ENCODE measurements at places on chromosomes 13 and 19.
A peak's percentile ranks its signal among the peaks of the same experiment; 100 is the strongest.

DNA sequence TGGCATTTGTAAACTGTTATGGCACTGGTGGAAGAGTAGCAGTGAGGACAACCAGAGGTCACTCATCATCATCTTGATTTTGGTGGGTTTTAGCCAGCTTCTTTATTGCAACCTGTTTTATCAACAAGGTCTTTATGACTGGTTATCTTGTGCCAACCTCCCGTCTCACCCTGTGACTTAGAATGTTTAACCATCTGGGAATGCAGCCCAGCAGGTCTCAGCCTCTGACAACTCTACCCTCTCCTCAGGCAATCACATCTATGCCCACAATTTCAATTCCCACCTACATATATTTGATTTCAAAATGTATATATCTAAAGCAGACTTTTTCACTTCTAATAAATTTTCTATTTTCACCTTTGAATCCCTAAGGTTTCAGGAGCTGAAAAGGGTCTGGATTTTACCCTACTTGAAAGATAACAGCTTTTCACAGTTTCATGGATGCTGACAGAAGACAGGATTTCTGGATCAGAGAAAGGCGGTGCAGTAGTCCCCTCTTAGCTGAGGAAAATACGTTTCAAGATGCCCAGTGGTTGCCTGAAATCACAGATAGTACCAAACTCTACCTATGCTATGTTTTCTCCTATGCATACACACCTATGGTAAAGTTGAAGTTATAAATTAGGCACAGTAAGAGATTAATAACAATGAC, 1171.8 kb downstream of the DIAPH3 start:
- DNase-seq = no peak

DNA sequence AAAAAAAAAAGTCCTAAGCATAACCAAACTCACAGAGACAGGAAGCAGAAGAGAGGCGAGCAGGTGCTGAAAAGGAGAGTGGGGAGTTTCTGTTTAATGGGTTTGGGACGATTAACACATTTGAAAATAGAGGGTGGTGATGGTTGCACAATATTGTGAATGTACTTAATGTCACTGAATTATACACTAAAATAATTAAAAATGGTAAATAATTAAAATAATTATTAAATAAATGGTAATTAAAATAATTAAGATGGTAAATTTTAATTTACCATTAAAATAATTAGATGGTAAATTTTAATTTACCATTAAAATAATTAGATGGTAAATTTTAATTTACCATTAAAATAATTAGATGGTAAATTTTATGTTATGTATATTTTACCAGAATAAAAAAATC, 74.8 kb upstream of the XPO4 start:
- no peak for DNase-seq

DNA sequence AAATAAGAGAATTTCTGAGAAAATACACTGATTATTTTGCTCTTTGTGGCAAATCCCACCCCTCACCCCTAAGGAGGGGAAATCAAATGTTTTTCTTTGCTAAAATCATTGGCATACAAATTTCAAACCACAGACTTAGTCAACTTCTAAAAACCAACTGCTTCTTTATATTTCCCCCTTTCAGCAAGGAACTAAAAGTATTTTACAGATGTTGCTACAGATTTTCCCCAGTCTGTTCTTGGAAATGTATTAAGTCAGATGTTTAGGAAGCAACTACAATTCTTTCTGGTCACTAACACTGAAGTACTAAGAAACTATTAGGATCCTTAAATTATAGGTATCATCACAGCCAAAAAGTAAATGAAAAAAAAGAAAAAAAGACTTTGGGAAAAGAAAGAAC, 6.9 kb downstream of the MTMR6 start:
- no peak for DNase-seq

DNA sequence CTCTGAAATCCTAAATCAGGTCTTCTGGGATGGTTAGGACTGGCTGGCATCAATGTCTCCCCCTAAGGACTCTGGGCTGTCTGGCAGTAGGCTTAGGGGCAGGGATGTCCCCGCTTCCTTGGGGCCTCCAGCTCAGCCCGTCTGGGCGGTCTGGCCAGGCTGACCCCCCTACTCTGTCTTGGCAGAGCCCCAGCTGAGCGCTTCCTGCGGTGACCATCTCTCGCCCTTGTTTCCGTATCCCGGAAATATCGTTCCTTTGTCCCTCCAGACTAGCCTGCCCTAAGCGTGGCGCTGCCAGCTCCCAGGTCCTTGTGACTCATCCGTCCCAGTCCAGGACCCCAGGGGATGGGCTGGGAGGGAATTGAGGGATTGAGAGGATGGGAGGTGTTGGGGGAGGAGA, 11.3 kb downstream of the GTPBP3 start:
- DNase-seq = no peak

DNA sequence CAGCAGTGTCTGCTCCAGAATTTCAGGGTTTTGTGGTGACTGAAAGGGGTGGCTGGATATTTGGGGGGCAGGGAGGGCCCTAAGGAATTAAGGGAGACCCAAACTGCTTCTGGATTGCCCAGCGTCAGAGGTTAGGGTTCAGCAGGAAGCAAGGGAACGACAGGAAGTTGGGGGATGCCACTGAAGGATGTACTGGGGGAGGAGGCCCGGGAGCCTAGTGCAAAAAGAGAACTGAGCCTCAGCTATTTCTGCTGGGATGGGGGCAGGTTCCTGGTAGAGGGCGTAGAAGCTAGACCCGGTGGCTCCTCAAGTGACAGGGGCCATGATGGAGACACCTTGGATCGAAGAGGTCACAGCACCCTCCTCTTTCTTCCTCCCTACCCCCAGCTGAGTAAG, 1.1 kb downstream of the CYP2S1 start:
- no peak for DNase-seq

GRCh38 chr19:5567360-5567969, at the start of gene TINCR:
Gene TINCR (minus strand): TSS chr19:5567953.
- DNase-seq = no peak

DNA sequence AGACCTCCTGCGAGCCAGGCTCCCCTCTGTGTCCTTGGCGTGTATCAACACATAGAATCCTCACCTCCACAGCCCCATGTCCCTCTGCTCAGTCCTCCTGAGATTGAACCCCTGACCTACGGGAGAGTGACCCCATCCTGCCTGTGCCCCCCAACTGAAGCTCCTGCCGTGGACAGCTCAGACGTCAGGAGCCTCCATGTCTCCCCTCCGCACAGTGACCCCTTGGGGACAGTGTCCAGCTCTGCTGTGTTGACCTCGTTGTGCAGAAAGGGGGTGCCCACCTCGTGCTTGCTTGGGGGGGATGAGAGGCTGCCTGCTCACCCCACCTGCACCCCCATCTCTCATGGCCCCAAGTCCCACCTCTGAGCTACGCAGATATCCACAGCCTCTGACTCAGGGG, 490 bp upstream of the SIGLEC9 start:
- DNase-seq = no peak

GRCh38 chr13:59279576-59279975, 884.2 kb downstream of the DIAPH3 start:
- no peak for DNase-seq

DNA sequence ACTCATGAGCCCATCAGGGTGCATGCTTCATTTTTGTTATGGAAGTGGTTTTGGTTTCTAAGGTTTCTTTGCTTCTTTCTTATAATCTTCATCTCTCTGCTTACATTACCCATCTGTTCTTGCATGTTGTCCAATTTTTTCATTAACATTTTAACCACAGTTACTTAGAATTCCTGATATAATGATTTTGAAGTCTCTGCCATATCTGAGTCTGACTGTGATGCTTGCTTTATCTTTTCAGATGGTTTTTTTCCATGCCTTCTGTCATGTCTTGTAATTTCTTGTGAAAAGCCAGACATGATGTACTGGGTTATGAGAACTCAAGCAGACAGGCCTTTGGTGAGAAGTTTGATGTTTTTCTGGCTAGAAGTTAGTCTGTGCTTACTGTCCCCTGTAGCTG, 8.0 kb upstream of the ARGLU1 start:
- DNase-seq = no peak

DNA sequence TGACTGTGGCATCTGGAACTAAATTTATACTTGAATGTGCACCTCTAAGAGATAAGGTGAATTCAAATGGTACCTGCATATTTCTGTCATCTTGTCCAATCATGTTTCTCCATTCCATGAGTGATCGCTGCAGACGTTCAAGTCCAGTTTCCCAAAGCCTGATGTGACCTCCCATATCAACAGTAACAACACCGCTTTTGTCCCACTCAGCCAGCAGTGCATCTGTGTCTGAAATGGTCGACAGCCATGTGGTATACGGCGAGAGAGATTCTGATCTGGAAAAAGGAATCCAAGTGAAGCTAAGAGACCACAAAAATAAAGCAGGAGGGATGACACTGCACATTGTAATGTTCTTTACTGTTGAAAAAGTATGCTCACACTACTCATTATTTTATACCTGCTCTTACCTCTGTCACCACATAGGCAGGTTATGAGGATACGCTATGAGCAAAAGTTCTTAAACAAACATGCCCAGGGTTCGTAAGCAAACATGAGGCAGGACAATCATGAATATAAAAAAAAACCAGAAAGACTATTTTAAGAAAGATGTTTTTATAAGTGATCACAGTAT, 213.6 kb downstream of the RGCC start:
- peak; percentile 1 for DNase-seq

DNA sequence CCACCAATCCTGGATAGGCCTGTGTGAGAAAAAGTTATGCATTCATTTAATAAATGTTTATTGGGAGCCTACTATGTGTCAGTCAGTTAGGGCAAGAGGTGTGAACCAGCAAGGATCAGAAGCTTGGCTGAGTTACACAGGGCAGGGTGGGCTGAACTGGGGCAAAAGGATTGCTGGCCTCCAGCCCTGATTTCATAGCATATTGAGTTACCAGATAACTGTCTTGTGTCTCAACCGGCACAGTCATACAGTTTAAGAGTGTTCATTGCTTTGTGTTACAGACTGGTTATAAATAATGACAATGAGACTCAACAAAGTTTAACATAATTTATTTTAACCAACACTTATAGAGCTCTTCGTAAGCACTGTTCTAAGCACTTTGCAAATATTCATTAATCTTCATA, 253.8 kb downstream of the DLEU7 start:
- no peak for DNase-seq

- no peak for DNase-seq
Measured at GRCh38 chr13:75643182-75643581, 7.1 kb downstream of the LMO7 start.

DNA sequence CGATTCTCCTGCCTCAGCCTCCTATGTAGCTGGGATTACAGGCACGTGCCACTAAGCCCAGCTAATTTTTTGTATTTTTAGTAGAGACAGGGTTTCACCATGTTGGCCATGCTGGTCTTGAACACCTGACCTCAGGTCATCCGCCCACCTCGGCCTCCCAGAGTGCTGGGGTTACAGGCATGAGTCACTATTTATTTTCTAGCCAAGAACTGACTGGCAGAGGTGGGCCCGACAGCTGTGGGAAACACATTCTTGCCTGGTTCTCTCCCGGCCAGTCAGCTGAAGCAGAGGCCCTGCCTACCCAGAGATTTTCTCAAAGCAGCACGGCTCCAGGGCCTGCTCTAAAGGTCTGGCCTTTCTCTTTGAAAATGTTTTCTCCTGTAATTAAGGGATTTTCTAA, 108.0 kb downstream of the KCTD15 start:
- DNase-seq = no peak

- DNase-seq = no peak
Measured at GRCh38 chr13:98450026-98450425, 126.9 kb downstream of the STK24 start.

- peak; percentile 83 for DNase-seq
Measured at GRCh38 chr19:5292822-5293611, 47.6 kb downstream of the PTPRS start.

DNA sequence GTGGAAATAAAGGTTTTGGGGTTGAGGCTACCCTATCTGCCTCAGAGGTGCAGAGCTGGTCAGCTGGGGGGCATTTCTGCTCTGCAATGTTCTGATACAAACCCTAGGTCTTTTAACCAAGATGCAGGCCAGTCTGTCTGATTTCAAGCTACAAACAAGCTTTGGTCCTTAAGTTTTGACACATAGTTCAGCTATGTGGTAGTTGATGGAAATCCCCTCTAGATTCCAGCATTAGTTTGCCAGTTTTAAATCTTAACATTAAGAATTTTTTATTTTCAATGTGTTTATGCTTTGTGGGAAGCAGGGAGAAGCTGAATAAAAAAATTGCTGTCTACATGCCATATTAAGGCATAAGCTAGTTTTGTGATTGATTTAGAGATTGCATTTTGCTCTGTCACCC, 225.7 kb downstream of the LMO7 start:
- no peak for DNase-seq

GRCh38 chr13:73870970-73871935, 263.0 kb downstream of the KLF12 start:
- DNase-seq = no peak

GRCh38 chr19:17370026-17370587, 7.0 kb downstream of the PLVAP start:
- no peak for DNase-seq

DNA sequence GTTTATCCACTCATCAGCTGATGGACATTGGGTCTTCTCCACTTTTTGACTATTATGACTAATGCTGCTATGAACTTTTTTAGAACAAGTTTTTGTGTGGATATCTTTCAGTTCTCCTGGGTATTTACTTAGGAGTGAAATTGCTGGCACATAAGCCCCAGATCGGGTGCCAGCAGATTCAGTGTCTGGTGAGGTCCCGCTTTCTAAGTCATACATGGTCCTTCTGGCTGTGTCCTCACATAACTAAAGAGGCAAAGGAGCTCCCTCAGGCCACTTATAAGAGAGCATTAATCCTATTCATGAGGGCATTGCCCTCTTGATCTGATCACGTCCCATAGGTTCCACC, 600 bp upstream of the ZNF226 start:
- DNase-seq = no peak

GRCh38 chr13:19810996-19811881, 28.5 kb upstream of the PSPC1 start:
- no peak for DNase-seq

DNA sequence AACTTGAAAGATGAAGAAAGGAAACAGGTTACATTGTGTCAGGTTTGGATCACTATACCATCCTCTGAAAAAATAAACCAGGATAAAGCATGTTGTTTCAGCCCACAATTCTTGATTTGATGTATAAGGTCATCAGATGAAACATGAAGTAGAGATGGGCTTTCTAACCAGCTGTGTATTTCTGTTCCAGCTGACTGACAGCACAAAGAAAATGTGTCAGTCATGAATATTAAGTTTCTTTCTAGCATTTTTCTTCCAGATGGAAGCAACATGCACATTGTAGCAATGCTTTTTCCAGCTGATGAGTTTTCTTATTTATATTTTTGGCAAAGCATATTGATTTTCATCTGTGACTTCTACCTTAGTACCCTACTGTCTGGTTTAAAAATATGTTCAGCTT, 199.6 kb downstream of the OXGR1 start:
- no peak for DNase-seq

DNA sequence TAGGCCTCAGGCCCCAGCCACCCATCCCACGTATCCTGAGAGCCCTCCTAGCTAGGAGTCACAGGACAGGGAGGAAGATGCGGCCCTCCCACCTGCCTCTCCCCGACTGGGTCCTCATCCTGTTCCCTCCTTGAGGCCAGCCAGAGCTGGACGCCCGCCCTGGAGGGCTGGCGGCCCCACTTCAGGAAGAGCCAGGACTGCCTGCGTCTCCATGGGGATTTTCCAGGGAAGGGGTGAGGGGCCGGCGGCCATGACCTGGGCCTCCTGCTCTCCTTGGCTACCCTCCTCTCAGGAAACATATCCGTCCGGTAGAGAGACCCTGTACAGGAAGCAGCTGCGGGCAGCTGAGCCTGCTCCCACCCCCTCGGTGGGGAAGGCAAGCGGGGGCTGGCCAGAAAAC, 11.3 kb upstream of the PRKD2 start:
- no peak for DNase-seq

- DNase-seq = no peak
Measured at GRCh38 chr13:21823949-21824348, 153.1 kb downstream of the FGF9 start.

Measured in anterior cingulate cortex (tissue), 58 donors.